H9 (cell line): ENCODE measurements at places on chromosomes 1 and 21. TPM values are rescaled to one million over a fixed set of nuclear protein-coding genes. Genes with fewer than 3 reads are reported as not detected.

DNA sequence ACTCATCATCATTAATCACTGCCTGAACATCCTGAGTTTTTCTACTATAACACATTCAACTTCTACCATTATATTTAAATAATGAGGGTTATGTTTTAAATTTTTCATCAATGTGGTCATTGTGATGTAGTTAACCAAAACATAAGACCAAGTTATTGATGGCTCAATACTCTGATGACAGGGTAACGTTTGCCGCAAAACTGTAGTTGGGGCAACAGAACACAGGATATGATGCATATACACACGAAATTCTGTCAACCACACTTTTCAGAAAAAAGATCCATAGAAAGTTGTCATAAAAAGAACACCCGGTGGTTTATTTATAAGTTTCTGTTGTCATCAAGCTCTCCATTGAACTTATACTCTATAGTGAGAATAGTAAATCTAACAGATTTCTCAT, 121.7 kb upstream of the COL11A1 start:
- DNase-seq = no peak
- no peaks in the 10 kb centered on the region for H3K4me1 ChIP-seq
- H3K36me3 ChIP-seq = no peaks in the 10 kb centered on the region; the same call in 2 of the 3 replicates
- H3K27ac ChIP-seq = no peak overlapping the region

- H3K4me3 ChIP-seq = no peak overlapping the region
- no peak for DNase-seq
- H3K36me3 ChIP-seq = no peaks in the 10 kb centered on the region
- H3K4me1 ChIP-seq = peaks cover 4% of the 10 kb centered on the region
- H3K27ac ChIP-seq = no peak overlapping the region
- no peaks in the 10 kb centered on the region for H3K27me3 ChIP-seq
These were observed 236.2 kb upstream of the RRP15 start for GRCh38 chr1:218048828-218049420.

DNA sequence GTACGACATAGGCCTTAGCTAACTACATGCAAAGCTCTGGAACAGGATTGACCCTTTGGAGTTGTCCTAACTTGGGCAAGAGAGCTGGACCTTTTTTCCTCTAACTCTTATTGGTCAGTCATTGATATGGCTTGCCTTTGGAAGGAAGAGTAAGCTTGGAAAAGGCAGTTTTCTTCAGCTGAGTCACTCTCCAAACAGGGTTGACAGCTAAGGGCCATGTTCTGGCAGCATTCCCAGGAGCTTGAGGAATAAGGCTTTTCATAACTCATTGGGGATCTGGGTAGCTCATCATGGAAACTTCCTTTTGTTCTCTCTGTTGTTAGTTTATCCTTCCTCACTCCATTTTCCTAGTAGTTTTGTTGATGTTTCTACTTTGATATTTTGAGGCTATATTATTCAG, 14.5 kb upstream of the ERRFI1 start:
- H3K4me1 ChIP-seq = no peaks in the 10 kb centered on the region
- no peak overlapping the region for H3K4me3 ChIP-seq
- no peak for DNase-seq
- H3K27ac ChIP-seq = no peak overlapping the region

- DNase-seq = no peak
- no peaks in the 10 kb centered on the region for H3K27me3 ChIP-seq
- H3K4me1 ChIP-seq = no peaks in the 10 kb centered on the region
- no peaks in the 10 kb centered on the region for H3K36me3 ChIP-seq
- no peak overlapping the region for H3K27ac ChIP-seq
These were observed 1258.5 kb upstream of the ADGRL2 start for GRCh38 chr1:80542231-80542630.

GRCh38 chr1:115173151-115173550, 83.8 kb upstream of the TSPAN2 start:
- DNase-seq = no peak
- H3K36me3 ChIP-seq = no peaks in the 10 kb centered on the region
- no peak overlapping the region for H3K4me3 ChIP-seq
- H3K27ac ChIP-seq = no peak overlapping the region
- H3K27me3 ChIP-seq = no peaks in the 10 kb centered on the region

- H3K4me3 ChIP-seq = no peak overlapping the region
- H3K27me3 ChIP-seq = no peaks in the 10 kb centered on the region
These were observed 2.0 kb downstream of the KCNE2 start for GRCh38 chr21:34365809-34366208.

- H3K4me1 ChIP-seq = no peaks in the 10 kb centered on the region
- no peak for DNase-seq
- H3K4me3 ChIP-seq = no peak overlapping the region
- H3K27ac ChIP-seq = no peak overlapping the region
These were observed 253.6 kb downstream of the HMCN1 start for GRCh38 chr1:185987611-185988321.

DNA sequence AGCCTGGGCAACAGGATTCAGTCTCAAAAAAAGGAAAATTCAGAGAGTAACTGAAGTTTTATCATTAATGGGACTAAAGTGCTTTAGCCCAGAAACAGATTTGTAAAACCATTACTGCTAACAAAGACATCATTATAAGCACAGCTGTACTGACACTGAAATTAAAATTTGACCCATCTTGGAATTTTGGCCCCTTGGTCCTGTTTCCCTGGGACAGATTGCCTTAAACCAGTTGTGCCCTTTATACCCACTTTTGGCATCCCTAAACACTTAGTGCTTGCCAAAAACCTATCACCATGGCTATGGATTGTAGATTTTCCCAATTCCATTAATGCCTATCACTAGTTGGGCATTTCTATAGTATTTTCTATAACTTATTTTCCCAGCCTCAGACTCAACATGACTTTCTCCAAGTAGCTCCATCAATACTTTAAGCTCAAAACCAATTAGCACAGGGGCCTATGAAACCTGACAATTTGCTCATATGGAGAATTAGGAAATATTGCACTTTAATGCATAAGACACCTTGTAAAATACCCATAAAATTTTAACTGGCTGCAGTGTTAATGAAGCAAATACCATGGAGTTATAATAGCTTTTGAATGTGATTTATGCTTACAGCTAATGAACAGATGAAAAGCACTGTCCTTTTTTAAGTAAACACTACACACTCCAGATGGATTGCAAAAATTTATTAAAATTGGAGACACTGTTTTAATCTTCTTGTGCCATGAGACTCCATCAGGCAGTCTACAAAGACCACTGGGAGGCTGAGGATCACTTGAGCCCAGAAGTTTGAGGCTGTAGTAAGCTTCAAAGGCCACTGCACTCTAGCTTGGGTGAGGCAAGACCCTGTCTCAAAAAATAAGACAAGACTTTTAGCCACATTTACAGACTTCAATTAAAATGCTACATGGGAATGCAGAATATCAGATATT, 4.3 kb downstream of the GAS5 start:
- peaks cover 45% of the 10 kb centered on the region for H3K36me3 ChIP-seq
- H3K4me1 ChIP-seq = no peaks in the 10 kb centered on the region
- peak overlapping the region; percentile 48 for H3K27ac ChIP-seq
- no peak for DNase-seq

The DDI2 gene
- 45.0 and 51.0 TPM in 2 replicates for total RNA-seq

The DMBX1 gene
- 2.3 and 2.5 TPM in 2 replicates for total RNA-seq
